Activated naive CD4-positive, alpha-beta T cell (primary cell): ENCODE measurements at places on chromosomes 5 and 9.

- DNase-seq: no peak
Observed at GRCh38 chr9:36980148-36980974, 53.7 kb downstream of the PAX5 start.

DNA sequence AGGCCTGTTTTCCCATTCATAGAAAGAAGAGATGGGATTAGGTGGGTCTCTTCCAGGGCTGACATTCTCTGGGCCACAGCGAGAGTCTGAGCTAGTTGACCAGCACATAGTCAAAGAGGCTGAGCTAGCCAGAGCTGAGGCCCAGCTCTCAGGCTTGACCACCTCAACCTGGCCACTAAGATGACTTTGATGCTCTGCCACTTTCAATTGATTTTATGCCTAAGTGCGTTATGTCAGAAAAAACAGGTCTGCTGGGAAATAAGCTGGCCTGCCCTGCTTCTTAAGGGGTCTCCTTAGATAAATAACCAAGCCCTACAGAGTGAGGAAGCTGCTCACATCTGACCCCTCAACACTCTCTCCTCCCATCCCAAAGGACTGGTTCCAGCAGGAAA is 20.0 kb upstream of the RAB14 start:
- DNase-seq: no peak

DNA sequence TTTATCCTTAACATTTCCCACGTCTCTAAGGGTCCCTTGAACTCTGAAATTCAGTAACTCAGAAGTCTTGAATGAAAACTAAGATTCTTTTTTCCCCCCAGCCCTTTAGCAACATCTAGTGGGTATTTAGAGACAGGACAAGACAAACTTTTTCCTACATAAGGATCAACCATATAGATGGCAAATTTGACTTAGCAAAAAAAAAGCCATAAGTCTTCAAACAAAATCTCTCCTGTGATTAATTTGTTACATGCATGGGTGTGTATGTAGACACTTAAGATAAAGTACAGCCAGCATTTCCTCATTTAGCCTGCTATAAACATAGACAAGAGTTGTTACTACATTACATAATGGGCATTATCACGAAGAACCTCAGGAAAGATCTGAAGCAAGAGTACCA is 29.1 kb upstream of the ANKRD31 start:
- no peak for DNase-seq

DNA sequence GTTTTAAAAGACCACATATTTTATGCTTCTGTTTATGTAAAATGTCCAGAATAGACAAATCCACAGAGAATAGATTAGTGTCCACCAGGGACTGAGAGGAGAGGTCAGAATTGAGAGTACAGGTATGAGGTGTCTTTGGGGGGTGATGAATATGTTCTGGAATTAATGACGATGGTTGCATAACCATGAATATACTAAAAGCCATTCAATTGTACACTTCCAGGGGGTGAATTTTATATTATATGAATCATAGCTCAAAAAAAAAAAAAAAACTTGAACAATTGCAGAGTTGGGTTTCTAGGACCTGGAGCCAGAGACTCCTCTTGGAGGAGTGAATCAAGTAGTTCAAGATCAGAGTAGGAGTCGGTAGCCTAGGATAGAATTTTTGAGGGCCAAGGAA is 57.8 kb upstream of the RUSC2 start:
- no peak for DNase-seq
